ENCODE measurements at places on chromosomes 1 and 21. TPM values are rescaled to one million over a fixed set of nuclear protein-coding genes. Genes with fewer than 3 reads are reported as not detected.

DNA sequence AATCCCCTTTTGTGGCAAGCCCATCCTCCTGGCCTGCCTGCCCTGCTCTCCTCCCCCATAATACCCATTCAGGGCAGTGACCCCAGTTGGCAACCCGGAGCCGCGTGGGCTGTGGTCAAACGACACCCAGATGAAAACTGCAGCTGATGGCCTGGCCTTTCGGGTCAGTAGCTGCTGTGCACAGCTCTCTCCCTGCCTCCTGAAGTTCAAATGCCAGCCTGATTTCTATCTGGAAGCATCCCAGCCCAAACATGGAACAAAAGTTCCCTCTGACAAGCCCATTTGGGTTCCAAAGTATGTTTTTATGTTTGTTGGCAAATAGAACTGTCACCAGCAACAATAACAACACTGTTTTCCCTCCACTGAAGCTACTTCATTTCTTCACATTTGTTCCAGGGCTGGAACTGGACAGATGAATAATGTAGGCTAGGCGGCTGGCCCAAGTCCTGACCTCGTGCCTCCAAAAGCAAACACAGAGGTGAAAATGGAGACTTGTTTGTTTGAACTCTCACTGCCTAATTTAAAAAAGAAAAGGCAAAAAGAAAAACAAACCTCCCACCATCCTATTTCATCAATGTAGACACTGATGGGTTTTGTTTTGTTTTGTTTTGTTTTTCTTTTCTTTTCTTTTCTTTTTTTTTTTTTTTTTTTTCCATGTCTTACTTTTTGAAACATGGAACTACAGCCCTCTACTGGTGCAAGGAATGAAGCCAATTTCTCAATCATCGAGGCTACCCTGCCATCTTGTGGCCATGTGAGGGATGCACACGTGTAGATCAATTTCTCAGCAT, 179.0 kb downstream of the ADSS2 start:
- no peaks in the 10 kb centered on the region for H3K27me3 ChIP-seq
- no peaks in the 10 kb centered on the region for H3K4me1 ChIP-seq
- H3K27ac ChIP-seq, result no peak overlapping the region
- DNase-seq, result peak; percentile 74

DNA sequence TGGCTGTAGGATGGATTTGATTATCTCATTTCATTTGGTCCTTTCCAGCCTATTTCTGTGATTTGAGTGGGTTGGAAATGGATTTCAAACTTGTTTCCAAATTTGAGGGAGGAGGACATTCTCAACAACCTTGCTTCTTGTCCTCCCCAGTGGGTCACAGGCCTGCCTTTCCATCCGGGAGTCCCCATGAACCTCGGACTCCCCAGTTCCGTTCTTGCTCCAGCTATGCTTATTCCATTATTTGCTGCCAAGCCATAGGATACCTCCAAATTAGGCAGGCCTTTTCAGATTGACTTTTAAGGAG, 97.8 kb downstream of the DUSP10 start:
- H3K36me3 ChIP-seq, result no peaks in the 10 kb centered on the region
- H3K27ac ChIP-seq, result no peak overlapping the region
- H3K4me1 ChIP-seq, result peaks cover 16% of the 10 kb centered on the region
- H3K27me3 ChIP-seq, result no peaks in the 10 kb centered on the region

Gene ID3
- total RNA-seq, result 168 TPM

DNA sequence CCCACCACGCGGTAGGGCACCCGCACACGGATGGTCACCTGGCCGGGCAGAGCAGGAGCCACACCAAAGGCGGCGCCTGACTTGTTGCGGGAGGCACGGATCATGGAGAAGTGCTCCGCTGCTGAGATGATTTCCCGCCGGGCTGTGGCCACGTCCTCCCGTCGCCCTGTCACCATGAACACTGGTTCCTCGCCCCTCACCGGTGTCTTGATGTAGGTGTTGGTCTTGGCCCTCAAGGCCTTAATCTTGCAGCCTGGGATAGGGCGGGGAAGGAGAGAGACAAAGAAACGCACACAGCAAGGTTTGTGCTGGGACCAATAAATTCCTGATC, 4.9 kb downstream of the MEX3A start:
- H3K4me1 ChIP-seq, result peaks cover 74% of the 10 kb centered on the region
- H3K4me3 ChIP-seq, result peak overlapping the region; percentile 96
- DNase-seq, result no peak
- H3K27me3 ChIP-seq, result no peaks in the 10 kb centered on the region
- H3K27ac ChIP-seq, result peak overlapping the region; percentile 47

- DNase-seq, result no peak
- peaks cover 18% of the 10 kb centered on the region for H3K36me3 ChIP-seq
- H3K27me3 ChIP-seq, result no peaks in the 10 kb centered on the region
- H3K27ac ChIP-seq, result peak overlapping the region; percentile 75
Measured at GRCh38 chr1:167148421-167148820, 54.5 kb downstream of the STYXL2 start.

All from WTC11 (cell line).